Stimulated activated CD8-positive, alpha-beta memory T cell treated with anti-CD3 and anti-CD28 coated beads, Interleukin-7, amount 100 ng/mL, for 1 hour (primary cell): ENCODE measurements at places on chromosomes 13 and 19.

GRCh38 chr19:10752913-10753704 lies 35.2 kb downstream of the DNM2 start:
- DNase-seq = no peak

DNA sequence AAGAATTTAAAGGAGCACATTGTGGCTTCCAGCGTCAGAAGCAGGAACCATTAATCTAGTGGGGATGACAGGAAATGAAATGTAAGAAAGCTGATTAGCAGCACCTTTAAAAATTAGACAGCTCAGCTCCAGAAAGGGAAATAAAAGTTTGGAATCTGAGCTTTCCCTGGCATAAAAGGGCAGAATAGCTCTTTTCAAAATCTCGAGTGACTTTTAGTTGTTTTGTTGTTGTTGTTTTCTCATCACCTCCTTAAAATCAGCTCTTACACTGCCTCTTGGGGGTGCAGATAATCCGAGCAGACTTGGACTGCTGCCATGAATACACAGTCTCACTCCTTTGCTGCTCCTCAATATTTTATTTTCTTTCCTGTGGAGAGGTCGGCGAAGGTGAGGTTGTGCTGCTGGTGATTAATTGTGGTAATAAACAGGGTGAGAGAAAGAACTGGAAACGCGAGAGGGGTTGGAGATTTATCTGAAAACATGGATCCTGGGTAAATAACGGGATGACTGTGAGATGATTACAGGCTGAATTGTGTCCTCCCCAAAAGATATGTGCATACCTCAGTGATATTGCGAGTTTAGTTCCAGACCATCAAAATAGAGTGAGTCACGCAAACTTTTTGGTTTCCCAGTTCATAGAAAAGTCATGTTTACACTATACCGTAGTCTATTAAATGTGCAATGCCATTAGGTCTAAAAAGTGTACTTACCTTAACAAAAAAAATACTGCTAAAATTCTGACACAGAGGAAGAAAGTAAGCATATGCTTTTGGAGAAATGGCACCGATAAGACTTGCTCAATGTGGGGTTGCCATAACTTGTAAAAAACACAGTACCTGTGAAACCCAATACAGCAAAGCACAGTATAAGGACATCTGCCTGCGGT lies 787.7 kb downstream of the UQCRFS1 start:
- DNase-seq = no peak

DNA sequence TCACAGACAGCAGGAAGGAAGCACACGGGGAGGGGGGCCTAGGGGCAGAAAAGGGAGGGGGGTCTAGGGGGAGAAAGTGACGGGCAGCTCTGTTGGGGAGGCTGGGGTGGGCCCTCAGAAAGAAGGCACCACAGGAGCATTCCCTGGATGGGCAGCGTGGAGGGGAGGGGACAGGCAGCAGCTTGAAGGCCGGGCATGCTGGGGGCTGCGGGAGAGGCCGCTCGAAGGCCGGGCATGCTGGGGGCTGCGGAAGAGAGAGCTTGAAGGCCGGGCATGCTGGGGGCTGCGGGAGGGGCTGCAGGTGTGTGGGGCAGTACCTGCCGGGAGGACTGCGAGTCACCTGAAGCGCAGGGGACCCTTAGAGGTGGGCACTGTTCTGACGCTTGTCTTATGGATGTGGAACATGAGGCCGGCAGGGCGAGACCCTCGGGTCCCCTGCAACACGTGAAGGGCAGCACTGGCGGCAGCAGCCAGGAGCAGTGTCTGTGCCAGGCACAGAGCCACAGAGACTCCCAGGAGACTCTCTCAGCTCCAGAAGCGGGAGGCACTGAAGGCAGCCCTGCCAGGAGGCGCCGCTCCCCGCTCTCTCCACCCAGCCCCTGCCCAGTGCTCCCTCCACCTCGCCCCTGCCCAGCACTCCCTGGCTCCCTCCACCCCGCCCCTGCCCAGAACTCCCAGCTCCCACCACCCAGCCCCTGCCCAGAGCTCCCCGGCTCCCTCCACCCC lies 13.3 kb downstream of the ZNF787 start:
- DNase-seq = no peak

DNA sequence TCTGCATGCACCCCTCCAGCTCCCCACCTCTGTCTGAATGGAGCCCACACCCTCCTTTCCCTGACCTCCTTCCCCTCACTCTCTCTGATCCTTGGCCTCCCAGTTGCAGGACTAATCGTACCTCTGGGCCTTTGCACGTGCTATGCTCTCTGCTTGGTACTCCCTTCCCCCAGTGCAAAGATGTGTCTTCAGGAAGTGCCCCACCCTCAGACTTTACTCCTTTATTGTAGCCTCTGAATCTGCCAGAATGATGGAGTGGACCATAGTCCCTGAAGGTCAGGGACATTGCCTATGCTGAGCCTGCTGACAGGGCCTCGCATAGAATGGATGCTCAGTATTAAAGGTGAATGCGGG lies 1.3 kb upstream of the JUND start:
- DNase-seq = no peak

DNA sequence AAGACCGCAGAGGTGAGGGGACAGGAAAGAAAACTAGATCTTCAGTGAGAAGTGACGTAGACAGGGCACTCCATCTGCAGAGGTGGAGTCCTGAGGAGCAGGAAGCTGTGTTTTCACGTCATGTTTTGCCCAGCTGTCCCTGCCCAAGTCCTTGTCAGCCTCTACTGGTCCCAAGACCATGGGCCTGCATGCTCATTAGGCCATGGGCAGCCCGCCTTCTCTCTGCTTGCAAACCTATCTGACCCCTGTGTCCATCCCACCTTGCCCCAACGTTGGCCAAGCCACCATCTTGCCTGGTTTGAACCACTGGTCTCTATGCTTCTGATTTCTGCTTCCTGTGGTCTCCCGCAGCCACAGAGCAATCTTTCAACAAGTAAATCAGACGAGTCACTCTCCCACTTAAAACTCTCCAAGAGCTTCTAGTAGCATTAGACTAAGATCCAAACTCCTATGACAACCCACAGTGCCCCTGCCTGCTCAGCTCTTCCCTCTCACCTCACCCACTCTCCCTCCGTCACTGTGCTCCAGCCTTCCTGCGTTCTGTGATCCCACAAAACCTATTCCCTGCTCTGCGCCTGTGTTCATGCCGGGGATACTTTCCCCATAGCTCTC lies 18.6 kb upstream of the CCNE1 start:
- DNase-seq = no peak

DNA sequence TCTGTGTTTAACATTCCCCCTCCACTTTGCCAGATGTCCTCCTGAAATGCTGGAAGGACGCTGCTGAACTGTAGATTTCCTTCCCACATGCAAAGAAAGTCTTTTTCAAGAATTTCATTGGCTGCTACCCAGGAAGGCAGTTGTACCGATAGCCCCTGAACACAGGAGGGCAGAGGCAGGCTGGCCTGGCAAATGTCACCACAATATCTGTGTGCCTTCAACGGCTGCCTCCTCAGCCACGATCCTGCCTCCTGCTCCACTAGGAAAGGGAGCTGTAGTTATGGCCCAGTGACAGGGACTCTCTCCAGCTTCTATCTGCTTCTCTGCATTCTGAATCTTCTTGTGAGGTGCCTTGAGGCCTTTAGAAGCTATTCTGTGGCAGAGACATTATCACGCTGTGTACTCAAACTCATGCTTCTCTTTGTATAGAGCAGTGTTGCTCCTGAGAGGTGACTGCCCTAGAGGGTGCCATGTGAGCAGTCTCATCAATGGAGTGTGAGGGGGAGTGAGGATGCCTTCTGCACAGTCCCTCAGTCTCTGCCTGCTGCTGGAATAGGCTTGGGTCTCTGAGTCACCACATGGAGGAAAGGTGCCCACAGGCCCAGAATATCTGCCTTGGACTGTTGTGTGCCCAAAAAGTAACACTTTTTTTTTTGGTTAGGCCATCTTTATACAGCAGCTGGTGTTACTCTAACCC lies 279.8 kb downstream of the DNAJC15 start:
- DNase-seq = no peak

DNA sequence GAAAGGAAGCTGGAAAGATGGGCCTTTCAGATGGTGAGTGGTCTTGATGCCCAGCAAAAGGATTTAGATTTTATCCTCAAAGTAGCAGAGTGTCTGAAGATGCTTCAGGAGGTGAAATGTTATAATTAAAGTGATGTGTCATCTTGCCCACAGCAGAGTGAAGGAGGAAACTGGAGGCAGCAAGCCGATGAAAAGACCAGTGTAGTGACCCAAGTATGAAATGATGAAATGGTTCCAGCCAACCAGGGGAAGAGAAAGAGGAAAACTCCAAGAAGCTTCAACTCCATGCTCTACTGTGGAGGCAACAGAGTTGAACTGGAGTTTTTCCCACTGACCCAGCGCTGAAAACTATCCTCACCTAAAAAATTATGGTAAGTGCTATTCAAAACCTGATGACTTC lies 66.7 kb downstream of the FOXO1 start:
- no peak for DNase-seq

DNA sequence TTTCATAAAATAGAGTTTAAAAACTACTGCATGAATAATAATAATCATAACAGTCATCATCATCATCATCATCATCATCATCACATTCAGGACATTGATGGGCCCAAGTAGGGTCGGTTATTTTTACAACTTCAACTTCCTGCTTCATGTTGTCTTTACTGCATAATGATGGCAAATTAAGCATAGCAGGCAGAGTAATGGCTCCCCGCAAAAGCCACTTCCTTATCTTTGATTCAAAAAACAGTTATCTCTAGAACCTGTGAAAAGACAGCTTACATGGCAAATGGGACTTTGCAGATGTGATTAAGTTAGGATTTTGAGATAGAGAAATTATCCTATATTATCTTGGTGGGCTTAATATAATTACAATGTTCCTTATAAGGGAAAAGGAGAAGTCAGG lies 792.9 kb downstream of the LIG4 start:
- no peak for DNase-seq

DNA sequence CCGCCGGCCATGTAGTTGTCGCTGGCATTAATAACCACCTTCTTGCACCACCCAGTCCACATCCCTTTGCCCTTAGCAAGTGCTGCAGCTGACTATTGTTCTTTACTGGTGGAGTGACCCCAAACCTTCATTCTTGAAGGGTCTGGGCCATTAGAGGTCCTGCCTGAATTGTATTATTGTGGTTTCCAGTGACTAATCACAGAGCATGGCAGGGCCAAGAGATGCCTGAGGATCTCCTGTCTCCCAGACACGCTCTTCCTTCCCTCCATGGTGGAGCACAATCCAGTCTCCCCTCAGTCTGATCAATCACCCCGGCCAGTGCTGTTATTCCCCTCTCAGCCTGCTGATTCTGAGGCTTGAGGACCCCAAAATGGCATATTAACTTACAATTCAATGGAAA lies 39.0 kb downstream of the C1QTNF9 start:
- DNase-seq = no peak

DNA sequence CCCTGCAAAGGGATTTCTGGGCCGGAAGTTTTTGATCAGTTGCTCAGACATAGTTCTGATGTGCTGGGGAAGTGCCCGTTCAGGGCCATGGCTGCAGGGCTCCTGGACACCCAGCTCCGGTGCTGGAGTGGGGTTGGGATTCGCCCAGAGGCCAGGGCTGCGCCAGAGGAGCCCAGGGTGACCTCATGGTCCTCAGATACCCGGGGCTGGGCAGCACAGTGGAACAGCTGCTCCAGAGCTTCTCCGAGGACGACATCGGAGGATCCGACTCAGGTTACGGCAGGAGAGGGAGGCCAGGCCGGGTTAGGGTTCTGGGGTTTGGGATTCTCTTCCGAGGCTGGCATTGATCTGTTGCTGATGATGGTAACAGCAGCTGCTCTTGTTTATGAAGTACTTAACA lies 20.9 kb downstream of the CARM1 start:
- no peak for DNase-seq

- no peak for DNase-seq
Observed at GRCh38 chr19:31100981-31101380, 248.3 kb downstream of the TSHZ3 start.

DNA sequence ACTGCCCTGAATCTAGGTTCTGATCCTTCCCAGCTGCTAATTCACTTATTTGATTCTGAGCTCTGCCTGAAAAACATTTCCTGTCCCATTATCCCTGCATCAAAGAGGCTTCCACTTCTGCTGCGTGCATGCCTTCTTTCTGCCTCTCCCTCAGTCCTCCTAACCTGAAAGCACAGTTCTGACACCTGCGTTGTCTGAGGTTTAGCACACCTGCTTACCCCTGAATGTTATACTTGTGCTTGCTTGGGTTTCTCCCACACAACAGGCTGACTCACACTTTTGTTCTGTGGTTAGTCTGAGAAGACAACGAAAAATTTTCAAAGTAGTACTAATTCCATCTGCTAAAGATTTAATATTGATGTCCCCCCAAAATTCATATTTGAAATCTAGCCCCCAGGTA lies 3.1 kb upstream of the SOHLH2 start:
- no peak for DNase-seq

- DNase-seq = no peak
Observed at GRCh38 chr19:409516-410242, 732 bp upstream of the C2CD4C start.

DNA sequence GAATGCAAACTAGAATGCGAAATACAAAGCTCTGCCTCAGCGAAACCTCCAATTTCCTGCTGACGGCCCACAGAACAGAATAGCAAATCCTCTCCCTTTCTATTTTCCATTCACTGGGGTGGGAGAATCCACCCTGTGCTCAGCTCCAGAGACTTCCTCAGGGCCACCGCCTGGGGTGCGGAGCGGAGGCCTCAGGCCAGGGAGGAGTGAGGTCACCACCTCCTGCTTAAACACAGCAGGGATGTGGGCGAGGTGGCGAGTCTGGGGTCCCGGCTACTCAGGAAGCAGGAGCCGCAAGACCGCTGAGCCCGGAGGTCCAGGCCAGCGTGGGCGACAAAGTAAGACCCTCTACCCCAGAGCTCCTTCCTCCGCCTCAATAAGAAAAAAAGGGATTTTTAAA lies 666 bp upstream of the ZNF320 start:
- no peak for DNase-seq
